ENCODE measurements at places on chromosomes 12 and 14.

- DNase-seq = no peak
These were observed 17.1 kb downstream of the FICD start for GRCh38 chr12:108531929-108532848.

- DNase-seq = no peak
These were observed 13.2 kb upstream of the BMAL2 start for GRCh38 chr12:27319409-27319808.

- no peak for DNase-seq
These were observed 26.1 kb upstream of the RTRAF start for GRCh38 chr14:51963286-51963685.

- no peak for DNase-seq
These were observed 191.5 kb upstream of the CAND1 start for GRCh38 chr12:67077617-67078016.

DNA sequence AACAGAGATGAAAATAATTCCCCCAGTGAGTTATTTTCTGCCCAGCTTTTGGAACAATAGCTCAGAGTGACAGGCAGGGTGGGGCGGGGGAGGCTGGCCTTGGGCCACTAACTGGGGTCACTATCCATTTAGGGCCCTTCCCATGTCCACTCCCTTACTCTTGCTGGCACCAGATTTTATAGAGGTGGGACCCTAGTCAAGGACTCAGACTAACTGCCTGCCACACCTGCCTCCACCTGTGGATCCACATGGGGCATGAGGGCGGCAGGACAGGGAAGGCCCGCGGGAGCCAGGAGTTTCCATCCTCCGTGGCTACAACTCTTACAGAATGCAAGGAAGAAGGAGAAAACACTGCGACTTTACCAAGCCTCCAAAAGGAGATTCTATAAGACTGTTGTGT lies 10.1 kb downstream of the VDR start:
- DNase-seq = no peak

DNA sequence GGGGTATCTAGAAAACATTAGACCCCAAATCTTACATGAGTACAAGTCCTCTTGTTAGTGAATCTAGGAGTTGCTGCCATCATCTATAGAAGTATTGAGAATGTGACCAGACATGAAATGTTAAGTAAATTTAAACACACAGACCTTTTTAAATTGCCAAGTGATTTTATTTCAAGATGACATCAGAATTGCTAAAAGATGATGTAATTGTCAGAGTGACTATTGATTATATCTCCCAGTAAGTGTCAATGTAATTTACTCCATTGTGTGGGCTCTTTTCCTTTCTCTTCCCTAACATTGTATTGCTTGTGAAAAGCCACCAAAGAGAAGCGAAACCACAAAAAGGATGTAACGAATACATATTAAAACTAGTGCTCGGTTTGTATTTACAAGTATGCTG lies 16.8 kb downstream of the ADAM21 start:
- no peak for DNase-seq

DNA sequence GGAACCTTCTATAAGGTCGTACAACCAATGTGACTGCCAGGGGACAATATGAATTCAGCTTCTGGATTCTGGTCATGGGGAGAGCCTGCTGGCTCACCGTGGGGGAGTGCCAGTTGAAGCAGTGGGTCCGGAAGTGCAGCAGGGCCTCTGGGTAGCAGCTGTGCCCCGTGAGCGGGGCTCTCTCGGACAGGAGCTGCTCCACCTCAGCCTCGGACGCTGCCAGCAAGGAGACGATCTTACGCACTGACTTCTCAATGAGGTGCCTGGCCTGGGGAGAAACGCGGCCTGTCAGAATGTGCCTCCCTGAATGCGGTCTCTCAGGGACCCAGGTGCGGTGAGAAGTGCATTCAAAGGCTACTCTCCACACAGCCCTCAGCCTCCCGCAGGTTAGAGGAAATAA lies 42.0 kb downstream of the LGMN start:
- DNase-seq = no peak

GRCh38 chr14:50099335-50099734 lies 17.0 kb downstream of the VCPKMT start:
- DNase-seq = no peak

DNA sequence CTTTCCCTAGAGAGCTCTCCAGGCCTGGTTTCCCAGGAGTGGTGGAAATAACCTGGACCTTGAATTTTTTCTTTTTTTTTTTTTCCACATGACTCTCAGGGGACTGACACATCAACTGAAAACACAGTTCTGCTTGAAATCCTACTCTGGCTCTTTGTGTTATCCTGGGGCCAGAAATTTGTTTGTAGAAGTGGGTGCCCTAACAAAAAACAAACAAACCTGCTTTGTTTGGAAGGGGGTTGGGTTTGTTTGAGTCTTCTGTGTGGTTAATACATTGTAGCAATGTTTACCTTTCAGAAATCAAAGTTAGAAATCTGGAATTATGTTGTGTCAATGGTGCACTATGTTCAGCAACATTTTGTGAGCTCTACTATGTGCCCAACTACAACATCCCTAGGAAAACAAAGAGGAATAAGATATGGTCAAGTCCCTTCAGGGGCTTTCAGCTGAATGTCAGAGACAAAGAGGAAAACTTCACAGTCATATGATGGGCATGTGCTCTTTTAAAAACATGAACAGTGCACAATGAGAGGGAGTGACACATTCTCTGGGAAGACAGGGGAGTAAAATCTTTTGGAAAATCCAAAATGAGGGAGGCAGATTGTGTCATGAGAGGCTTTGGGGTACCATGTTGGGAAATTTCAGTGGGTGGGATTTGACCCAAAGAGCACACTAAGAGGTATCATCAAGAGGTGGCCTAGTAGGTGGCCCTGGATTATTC lies 1.5 kb upstream of the IGF1 start:
- DNase-seq = no peak

- no peak for DNase-seq
These were observed 772.9 kb downstream of the MED13L start for GRCh38 chr12:115504306-115505290.

GRCh38 chr12:109836916-109837315 lies 3.7 kb upstream of the TRPV4 start:
- DNase-seq = no peak

DNA sequence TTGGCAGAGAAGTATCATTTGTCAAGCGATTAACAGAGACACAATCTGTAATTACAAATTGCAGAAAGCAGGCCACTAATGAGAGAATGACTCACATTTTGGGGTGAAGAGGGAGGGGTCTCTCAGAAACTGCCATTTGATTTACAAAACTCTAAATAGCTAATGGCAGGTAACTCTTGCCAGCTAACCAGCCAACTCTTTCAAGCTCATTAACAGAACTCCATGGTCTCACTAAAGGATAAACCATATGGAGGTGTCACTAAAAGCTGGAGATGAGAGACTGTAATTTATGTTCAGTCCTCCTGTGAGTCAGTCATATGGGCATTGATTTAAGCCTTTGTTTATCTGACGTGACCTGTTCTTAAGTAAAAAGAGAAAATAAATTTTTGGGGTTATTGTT lies 336.4 kb downstream of the FOXG1 start:
- no peak for DNase-seq

GRCh38 chr14:46147452-46147851 lies 504.1 kb downstream of the RPL10L start:
- DNase-seq = no peak

Data from activated naive CD4-positive, alpha-beta T cell treated with anti-CD3 and anti-CD28 coated beads, Interleukin-2, amount 50 U/mL, for 72 hours (primary cell).